Activated CD8-positive, alpha-beta memory T cell treated with anti-CD3 and anti-CD28 coated beads, Interleukin-2, amount 50 U/mL, for 4 hours (primary cell): ENCODE measurements at places on chromosomes 7 and 10.
A peak's percentile ranks its signal among the peaks of the same experiment; 100 is the strongest.

- DNase-seq = peak; percentile 6
Measured at GRCh38 chr7:411677-412312, 107.9 kb downstream of the PDGFA start.

DNA sequence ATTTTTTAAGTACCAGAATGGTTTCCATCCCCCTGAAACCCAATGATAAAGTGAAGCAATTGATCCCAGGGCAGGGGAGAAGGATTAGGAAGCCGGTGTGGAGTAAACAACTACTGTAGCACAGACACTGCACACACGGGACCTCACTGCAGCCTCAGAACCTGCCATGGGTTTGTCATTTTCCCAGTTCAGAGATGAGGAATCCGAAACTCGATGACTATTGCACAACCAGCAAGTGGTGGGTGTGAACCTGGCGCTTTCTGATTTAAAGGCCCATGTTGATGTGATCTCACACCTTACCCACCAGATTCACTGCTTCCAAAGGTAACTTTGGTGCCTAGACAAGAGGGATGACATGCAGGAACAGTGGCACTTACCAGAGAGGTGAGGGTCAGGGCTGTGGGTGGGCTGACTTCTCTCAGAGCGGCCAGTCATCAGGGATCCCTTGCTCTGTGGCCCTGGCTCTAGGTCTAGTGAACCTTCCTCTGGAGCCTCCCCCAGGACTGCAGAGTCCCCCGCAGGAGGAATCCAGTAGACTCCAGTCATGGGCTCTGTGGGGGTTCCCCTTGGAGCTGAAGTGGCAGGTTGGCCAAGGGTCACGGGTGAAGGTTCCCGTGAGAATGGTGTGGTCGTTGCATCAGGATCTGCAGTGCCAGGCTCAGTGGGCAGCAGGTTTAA is 62.8 kb downstream of the PKD1L1 start:
- no peak for DNase-seq

- no peak for DNase-seq
Measured at GRCh38 chr7:93015101-93015778, 102.5 kb downstream of the SAMD9 start.

GRCh38 chr10:6978187-6978627 is 398.1 kb upstream of the PRKCQ start:
- no peak for DNase-seq

DNA sequence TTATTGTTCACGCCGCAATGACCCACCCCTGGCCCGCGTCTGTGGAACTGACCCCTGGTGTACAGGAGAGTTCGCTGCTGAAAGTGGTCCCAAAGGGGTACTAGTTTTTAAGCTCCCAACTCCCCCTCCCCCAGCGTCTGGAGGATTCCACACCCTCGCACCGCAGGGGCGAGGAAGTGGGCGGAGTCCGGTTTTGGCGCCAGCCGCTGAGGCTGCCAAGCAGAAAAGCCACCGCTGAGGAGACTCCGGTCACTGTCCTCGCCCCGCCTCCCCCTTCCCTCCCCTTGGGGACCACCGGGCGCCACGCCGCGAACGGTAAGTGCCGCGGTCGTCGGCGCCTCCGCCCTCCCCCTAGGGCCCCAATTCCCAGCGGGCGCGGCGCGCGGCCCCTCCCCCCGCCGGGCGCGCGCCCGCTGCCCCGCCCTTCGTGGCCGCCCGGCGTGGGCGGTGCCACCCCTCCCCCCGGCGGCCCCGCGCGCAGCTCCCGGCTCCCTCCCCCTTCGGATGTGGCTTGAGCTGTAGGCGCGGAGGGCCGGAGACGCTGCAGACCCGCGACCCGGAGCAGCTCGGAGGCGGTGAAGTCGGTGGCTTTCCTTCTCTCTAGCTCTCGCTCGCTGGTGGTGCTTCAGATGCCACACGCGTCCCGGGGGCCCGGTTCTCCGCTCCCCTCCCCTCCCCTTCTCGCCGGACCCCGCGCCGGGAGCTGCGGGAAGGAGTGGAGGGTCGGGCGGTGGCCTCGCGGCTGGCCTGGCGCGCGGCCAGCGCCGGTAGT is at the start of gene CBX3:
TSS of gene CBX3 (plus strand) at position 499 of the 772 bp plus-strand sequence. CDS start 1,254 bp downstream, outside the sequence.
- DNase-seq = peak; percentile 85

DNA sequence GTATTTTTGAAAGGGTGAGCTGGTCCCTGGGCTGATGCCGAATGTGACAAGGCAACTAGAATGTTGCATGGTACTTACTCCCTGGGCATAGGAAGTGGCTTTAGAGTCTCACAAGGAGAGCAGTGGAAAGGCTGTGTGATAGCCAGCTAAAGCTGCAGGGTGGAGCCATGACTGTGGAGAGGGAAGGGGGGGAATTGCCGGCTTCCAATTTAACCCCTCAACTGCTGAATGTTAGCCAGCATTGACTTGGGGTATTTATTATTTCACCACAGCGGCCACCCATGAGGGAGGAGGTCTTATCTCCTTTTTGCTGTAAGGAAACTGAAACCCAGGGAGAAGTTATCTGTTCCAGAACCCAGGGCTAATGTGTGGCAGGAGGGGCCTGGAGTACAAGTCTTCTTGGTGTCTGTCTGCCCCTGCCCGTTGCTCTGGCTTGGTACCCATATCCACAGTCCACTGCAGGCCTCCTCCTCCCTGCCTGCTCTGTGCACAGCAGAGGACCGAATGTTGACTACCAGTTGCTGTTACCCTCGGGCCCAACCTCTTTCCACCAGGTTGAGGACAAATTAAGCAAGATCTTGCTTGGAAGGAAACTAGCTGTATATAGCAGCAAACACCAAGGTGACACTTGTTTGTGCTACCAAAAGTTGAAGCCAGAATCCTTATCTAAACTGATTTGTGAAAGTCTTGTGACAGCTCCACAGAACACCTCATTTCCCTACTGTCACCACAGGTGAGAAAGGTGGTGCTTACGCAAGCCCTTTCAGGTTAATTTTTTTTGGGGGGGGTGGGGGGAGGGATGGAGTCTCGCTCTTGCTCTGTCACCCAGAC is 37.6 kb downstream of the WBP1L start:
- DNase-seq = no peak

- no peak for DNase-seq
Measured at GRCh38 chr10:113746217-113746957, 5.1 kb upstream of the PLEKHS1 start.

GRCh38 chr7:92634924-92635519 is 44.8 kb upstream of the FAM133B start:
- no peak for DNase-seq

- no peak for DNase-seq
Measured at GRCh38 chr10:72001033-72001395, 36.8 kb downstream of the CHST3 start.

DNA sequence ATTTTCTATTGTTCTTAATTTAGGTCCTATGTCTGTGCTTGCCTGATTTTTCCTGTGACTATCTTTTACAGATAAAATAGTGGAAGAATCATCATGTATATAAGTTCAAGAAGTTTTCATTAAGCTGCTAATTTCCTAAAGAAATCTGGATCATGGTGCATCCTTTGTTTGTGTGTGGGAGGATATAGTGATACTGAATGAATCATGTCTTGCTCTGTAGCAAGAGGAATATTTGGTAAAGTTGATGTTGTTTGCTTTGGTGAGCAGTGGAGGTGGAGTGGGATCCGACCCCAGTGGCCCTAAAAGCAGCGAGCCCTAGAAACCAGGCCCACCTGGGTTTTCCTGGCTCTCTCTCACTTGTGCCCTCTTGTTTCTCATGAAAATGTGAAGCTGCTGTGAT is 83.7 kb downstream of the CCNY start:
- DNase-seq = no peak

DNA sequence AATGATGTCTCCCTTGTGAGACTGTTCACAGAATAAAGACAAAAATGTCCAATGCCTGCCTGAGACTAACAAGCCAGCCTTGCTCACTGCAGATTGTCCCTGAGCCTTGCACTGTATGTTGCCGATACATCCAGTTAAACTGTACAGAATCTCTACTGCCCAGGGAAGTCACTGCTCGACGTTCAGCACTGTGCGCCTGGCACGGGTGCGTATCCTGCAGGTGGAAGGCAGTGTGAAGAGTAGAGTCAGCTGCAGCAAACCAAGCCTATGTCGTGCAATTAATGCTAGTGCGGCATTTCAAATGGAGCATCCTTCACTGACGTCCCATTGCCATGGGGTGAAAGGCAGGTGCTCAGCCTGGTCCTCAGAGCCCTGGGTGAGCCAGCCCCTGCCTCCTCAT is 132.9 kb downstream of the TNS3 start:
- no peak for DNase-seq

- no peak for DNase-seq
Measured at GRCh38 chr7:155685070-155685790, 40.8 kb downstream of the RBM33 start.

DNA sequence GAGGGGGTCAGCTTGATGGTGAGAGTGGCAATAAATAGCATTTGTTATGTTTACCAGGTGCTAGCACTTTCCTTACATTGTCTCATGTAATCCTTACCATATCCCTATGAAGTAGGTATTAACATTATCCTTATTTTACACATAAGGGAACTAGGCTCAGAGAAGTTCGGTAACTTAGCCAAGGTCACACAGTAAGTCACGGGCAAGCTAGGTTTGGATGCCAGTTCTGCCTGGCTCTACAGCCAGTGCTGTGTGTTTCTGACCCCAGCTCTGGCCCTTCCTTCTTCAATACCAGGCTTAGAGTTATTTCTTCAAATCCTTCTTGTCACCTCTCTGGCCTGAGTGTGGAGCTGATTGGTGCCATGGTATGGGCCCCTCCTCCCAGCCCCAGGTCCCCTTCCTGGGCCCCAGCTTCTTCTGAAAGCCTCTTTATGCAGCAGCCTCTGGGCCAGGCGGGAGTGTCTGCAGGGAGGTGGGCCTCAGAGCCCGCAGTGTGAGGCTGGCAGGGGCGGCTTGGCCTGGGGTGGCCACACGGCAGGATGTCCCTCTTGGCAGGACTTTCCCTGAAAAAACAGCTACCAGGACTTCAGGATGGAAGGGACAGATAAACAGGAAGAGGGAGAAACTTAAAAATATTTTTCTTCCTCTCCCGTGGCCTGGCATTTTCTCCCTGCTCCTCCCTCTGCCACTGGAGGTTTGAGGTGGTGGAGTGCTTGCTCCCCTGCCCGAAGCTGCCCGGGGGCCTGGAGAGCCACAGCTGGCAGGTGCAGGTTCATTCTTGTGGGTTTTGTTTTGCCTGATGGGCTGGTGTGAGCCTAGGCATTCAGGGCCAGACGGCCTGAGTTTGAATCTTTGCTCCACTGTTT is 20.6 kb downstream of the PALD1 start:
- no peak for DNase-seq

DNA sequence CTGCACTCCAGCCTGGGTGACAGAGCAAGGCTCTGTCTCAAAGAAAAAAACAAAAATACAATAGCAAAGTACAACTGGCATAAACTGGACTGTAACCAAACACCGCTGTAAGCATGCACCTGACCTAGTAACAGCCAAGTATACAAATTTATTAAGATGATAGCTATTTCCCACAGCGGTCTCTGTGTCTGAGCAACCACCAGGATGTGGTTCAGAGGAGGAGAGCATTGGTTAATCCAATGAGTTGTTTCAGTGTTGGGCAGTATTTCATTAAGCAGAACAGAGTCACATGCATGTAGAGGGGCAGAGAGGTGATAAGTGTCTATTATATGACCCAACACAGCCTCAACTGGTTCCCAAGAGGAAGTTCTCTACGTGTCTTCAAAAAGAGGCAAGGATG is 4.0 kb downstream of the SLC16A12 start:
- no peak for DNase-seq

GRCh38 chr7:128874140-128875031 is 11.7 kb downstream of the ATP6V1F start:
- DNase-seq = no peak

GRCh38 chr7:27065709-27066108 is 30.1 kb downstream of the HOXA1 start:
- no peak for DNase-seq

GRCh38 chr10:75451831-75452230 is 20.4 kb downstream of the LRMDA start:
- no peak for DNase-seq

DNA sequence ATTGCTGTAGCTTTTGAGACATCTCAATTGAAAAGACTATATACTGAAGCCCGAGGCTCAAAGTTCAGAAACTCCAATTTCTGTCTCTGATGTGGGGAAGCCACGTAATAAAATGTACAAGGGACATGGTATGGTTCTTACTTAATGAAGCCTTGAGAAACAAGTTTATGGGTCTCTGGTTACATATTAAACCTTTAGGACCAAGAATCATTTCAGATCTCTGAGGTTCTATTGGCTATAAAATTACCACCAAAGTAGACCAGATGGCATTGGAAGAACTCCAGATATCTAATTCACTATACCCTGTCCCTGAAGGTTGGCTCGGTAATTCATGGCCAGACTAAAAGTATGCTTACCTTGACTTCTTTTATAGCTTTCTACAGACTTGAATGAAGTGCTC is 23.7 kb downstream of the STAMBPL1 start:
- no peak for DNase-seq

DNA sequence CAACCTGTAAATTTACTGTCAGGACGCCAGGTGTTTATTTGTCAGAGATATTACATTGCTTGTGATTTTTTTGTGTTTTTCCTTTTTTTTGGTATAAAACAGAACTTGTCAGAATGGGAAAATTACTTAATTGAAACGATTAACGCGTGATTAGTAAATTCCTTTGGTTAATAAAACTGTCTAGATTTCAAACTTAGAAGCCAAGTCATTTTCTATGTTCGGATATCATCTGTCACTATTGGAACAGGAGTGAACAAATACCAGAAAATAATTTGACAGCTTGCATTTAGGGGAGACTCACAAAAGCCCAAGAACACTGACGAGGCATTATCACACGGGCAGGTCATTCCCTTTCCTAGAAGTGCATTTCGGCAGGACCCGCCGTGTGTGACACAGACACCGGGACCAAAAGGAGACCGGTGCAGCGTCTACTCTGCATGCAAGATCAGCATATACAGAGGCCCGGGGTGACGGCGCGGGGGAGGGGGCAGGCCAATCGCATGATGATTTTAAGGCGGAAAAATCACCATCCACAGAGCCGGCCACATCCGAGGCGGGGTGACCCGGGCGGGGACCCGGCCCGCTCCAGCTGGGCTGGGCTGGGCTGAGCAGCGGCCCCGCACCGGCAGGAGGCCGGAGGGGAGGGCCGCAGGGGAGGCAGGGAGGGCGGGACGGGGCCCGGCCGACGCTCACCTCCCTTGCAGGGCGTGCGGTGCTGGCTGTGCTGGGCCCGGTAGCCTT is 841 bp downstream of the GLUD1 start:
- DNase-seq = peak; percentile 69

DNA sequence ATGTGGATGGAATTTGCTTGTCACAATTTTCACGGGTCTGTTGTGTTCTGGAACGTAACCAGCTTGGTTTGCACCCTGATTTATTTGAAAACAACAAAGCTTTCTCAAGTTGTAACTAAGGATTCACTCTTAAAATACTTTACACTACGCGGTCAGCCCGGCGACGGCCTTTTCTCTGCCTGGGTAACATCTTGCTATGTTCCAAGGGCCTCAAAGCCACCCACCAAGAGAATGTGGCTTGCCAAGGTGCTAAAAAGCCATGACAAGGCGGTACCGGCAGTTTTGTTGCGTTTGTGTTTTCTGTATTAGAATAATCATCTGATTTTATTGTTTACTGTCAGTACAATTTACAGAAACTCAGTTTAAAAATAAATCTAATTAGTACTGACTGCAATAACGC is 220.9 kb downstream of the SFMBT2 start:
- DNase-seq = no peak

GRCh38 chr10:124629842-124630241 is 114.3 kb downstream of the FAM53B start:
- DNase-seq = no peak
